ENCODE measurements at places on chromosomes 16 and 17. TPM values are rescaled to one million over a fixed set of nuclear protein-coding genes. Genes with fewer than 3 reads are reported as not detected.
A peak's percentile ranks its signal among the peaks of the same experiment; 100 is the strongest.

The KRT12 gene
- not detected for total RNA-seq

The MYL4 gene
- total RNA-seq: not detected

The LRRC46 gene
- total RNA-seq: not detected

The PTX4 gene
- not detected for total RNA-seq

The RPS15A gene
- 1,662 TPM for total RNA-seq

The XAF1 gene
- 21.5 TPM for total RNA-seq

- no peaks in the 10 kb centered on the region for H3K4me1 ChIP-seq
- no peak overlapping the region for H3K4me3 ChIP-seq
- no peak for DNase-seq
These were observed 36.4 kb downstream of the MAP2K6 start for GRCh38 chr17:69450918-69451317.

GRCh38 chr16:57444711-57445110, 2.5 kb downstream of the CIAPIN1 start:
- H3K4me3 ChIP-seq: no peak overlapping the region
- H3K36me3 ChIP-seq: peaks cover 1% of the 10 kb centered on the region
- no peaks in the 10 kb centered on the region for H3K27me3 ChIP-seq
- peak; percentile 89 for DNase-seq
- H3K4me1 ChIP-seq: peaks cover 4% of the 10 kb centered on the region
- H3K27ac ChIP-seq: peak overlapping the region; percentile 57

DNA sequence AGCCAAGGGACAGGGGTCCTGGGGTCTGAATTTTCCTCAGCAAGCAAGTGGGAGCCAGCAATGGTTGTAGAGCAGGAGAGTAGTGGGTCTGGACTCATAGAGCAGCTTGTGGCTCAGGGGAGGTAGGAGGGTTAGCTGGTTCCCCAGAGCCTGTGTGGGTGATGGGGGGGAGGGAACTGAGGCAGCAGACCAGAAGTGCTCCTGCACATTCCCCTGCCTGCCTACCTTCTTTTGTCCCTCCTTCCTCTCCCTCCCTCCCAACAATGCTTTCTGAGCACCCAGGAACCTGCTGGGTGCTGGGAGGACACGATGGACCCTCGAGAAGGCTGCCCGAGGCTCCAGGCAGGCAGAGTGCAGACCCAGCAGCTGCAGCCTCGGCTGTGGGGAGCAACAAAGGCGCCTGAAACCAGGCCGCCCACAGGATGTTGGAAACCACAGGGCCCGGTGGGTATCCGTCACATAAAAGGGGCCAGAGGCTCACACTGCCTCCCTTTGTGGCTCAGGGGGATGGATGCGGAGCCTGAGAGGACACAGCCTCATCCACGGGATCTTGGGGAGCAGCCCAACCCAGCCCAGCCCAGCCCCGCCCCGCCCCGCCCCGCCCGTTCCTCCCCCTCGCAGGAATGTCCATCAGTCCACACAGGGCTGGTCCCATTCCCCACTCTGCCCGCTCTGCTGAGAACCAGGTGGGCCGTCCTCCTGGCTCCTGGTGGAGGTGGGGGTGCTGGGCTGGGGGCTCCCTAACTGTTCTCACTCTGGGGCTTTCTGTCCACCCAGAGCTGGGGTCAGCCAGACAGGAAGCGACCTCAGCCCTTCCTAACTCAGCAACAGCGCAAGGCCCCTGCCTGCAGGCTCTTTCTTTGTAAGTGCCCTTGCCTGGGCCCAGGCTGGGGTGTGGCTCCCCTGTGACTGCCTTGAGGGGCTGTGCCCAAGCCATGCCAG, 1.7 kb upstream of the NLRC3 start:
- H3K36me3 ChIP-seq: no peaks in the 10 kb centered on the region
- no peak overlapping the region for H3K4me3 ChIP-seq
- no peak overlapping the region for H3K27ac ChIP-seq
- DNase-seq: no peak

GRCh38 chr17:56160422-56160821, 7.1 kb downstream of the ANKFN1 start:
- no peaks in the 10 kb centered on the region for H3K27me3 ChIP-seq
- no peaks in the 10 kb centered on the region for H3K36me3 ChIP-seq
- peaks cover 39% of the 10 kb centered on the region for H3K4me1 ChIP-seq
- H3K4me3 ChIP-seq: no peak overlapping the region

- H3K36me3 ChIP-seq: no peaks in the 10 kb centered on the region
- no peaks in the 10 kb centered on the region for H3K4me1 ChIP-seq
- no peak overlapping the region for H3K4me3 ChIP-seq
- DNase-seq: no peak
- H3K27ac ChIP-seq: no peak overlapping the region
These were observed 104.0 kb upstream of the ZFHX3 start for GRCh38 chr16:73151941-73152340.

- H3K27ac ChIP-seq: peak overlapping the region; percentile 99
- no peaks in the 10 kb centered on the region for H3K36me3 ChIP-seq
- peaks cover 34% of the 10 kb centered on the region for H3K4me1 ChIP-seq
- DNase-seq: peak; percentile 95
- no peaks in the 10 kb centered on the region for H3K27me3 ChIP-seq
These were observed 1.9 kb downstream of the MNT start for GRCh38 chr17:2398655-2399571.

DNA sequence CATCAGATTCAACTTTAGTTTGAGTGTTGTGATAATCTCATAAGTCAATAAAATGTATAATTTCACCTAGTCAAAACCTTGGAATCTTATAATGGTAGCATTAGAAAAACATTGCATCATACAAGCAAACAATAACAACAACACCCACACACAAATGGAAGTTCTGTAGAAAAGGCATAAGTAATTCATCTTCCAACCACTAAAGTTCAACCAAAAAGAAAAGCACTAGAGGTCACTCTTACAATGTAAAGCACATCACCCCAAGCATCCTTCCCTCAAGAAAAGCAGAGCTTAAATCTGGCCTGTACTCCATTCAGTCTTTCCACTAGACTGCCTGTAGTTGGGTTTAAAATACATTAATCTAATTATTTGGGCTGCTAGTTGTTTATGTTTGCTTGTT, 1.8 kb downstream of the CNTNAP4 start:
- H3K27me3 ChIP-seq: no peaks in the 10 kb centered on the region
- no peak overlapping the region for H3K4me3 ChIP-seq
- H3K27ac ChIP-seq: no peak overlapping the region

GRCh38 chr17:1673041-1673785, 11.5 kb downstream of the PRPF8 start:
- H3K27me3 ChIP-seq: no peaks in the 10 kb centered on the region
- H3K4me1 ChIP-seq: peaks cover 12% of the 10 kb centered on the region
- no peak for DNase-seq
- H3K4me3 ChIP-seq: no peak overlapping the region
- peaks cover 70% of the 10 kb centered on the region for H3K36me3 ChIP-seq
- H3K27ac ChIP-seq: no peak overlapping the region

- no peak overlapping the region for H3K27ac ChIP-seq
- DNase-seq: no peak
- no peaks in the 10 kb centered on the region for H3K4me1 ChIP-seq
- H3K36me3 ChIP-seq: 0 out of 2 replicates have a peak, but pooled peaks cover 3% of the 10 kb centered on the region
- no peaks in the 10 kb centered on the region for H3K27me3 ChIP-seq
These were observed 3.9 kb downstream of the ZNF750 start for GRCh38 chr17:82835766-82836512.

All from GM23248 (cell line).